Ovary (tissue), 10 donors: ENCODE measurements at places on chromosomes 1 and 21. TPM values are rescaled to one million over a fixed set of nuclear protein-coding genes. Genes with fewer than 3 reads are reported as not detected.
A peak's percentile ranks its signal among the peaks of the same experiment; 100 is the strongest.

DNA sequence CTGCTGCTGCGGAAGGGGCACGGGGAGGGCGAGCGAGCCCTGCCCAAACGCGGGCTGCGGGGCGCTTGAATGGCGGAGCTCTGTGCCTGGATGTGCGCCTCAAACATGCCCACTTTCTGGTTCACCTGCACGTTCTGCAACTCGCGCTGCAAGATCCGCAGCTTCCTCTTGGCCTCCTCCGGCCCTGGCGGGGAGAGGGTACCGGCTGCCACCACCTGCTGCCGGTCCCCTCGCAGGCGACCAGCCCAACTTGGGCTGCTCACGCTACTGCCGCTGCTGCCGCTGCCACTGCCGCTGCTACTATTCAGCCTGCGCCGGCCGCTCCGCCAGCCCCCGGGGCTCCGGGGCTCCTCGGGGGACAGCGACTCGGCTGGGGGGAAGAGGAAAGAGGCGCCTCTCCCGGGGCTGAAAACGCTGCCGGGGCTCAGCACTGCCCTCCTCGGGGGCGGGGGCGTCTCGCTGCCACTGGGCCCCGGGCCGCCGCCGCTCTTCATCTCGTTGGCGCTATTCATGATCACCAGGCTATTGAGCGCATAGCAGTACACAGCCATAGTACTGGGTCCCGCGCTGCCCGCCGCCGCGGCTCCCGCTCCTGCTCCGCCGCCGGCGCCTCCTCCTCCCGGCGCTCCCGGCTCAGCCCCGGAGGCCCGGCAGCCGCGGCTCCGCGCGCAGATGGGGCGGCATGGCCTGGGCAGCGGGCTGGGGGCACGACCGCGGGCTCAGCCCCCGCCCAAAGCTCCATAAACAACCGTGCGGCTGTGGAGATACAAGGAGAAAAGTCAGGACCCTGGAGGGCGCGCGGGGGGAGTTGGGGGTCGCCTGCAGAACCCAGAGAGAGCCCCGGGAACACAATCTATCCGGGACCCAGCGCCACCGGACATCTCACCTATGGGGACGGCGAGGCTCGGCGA lies 1.9 kb downstream of the ITPKB start:
- peaks cover 14% of the 10 kb centered on the region for H3K4me1 ChIP-seq
- H3K27me3 ChIP-seq = no peaks in the 10 kb centered on the region

DNA sequence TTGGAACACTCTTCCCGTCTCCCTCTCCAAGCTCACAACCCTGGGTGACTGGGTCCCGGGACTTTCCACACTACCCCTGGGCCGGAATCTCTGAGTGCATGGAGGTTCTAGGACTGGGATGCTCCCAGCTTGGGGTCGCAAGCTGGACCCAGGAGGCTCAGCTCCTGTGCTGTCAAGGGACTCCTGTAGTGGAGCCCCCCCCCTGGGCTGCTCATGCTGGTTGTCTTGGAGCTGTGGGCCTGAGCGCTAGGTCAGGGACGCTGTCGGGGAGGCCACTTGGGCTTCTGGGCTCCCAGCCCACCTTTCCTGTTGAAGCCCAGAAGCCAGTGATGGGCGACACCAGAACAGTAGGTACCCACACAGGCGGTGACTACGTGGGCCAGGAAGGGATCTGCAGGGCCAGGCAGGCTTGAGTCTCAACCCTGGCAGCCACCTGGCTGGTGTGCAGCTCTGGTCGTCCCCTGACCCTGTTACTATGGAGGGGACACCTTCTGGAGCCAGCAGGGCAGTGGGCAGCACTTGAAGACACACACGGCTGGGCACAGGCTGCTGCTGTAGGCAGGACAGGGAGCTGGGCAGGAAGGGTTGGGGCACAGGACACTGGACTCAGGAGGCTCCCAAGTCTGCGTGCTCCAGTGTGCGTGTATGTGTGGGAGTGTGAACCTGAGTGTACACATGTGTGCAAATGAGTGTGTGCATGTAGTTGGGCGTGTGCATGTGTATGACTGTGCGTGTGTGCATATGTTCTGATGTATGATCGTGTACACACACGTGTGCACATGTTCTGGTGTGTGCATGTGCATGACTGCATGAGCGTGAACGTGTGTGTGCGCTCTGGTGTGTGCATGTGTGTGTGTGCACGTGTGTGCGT lies 3.0 kb downstream of the MMEL1 start:
- H3K4me1 ChIP-seq = peaks cover 15% of the 10 kb centered on the region
- H3K4me3 ChIP-seq = no peak overlapping the region
- DNase-seq = no peak
- peaks cover 2% of the 10 kb centered on the region for H3K27me3 ChIP-seq

DNA sequence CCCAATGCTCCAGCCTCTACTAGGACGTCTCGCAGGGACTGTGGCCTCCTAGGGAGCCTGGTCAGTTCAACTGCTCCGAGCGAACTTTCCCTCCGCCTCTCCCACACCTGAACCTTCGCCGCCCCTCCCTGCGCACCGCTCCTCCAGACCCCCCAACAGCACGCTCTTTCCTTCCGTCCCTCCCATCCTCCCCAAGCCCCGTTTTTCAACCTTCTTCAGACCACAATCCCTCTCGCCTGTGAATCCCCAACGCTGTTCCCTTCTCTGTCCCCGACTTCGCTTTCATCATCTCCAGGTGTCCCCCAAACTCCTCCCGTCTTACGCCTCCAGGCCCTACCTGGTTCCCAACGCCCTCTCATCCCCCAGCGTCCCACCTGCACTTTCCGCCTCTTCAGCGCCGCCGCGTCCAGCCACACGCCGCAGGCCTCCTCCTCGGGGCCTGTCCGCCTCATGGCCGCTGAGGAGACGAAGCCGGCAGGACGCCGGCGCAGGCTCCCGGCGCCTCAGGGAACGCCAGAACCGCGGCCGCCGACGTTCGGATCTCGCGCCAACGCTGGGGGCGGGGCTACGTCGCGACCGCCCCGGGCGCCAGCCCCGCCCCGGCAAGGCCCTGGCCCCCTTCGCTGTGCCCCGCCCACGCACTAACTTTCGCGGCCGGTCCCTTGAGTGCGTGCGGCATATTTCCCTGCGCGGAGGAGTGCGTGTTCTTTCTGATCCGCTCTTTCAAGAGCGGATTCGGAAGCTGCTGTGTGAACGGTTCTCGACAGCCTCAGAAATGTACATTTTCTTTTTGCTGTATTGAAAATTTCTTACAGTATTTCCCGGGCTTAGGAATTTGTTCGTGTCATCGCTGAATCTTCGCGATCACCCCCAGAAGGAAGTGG lies at the start of gene AUNIP:
TSS of gene AUNIP (minus strand) at position 552 of the 884 bp plus-strand sequence. CDS start at position 452, 100 bp downstream.
- no peak within 1 kb of the TSS for H3K27ac ChIP-seq
- H3K4me3 ChIP-seq = peak within 1 kb of the TSS; percentile 49

GRCh38 chr1:21625390-21626190 lies 43.6 kb downstream of the RAP1GAP start:
- no peak overlapping the region for H3K27ac ChIP-seq
- H3K4me3 ChIP-seq = no peak overlapping the region
- no peak for DNase-seq
- peaks cover 5% of the 10 kb centered on the region for H3K4me1 ChIP-seq
- no peaks in the 10 kb centered on the region for H3K27me3 ChIP-seq

DNA sequence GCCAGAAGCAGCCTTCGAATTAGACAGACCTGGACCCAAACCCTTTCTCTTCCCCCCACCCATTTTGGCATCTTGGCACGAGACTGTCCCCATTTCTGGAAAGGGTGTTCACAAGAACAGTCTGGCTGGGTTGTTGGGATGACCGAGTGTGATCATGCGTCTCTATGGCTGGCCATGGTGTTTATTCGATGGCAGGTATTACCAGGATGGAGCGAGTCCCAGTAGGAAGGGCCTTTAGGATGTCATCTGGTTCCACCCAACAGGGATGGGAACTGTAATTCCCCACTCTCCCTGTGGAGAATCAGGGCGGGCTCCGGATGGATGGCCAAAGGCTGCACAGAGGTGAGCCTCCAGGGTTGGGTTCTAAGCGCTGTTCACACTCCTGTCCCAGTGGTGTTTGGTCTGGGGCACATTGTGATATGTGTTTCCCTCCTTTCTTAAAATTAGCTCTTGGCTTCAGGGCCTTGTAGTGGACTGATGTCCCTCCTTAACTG lies 33.4 kb upstream of the ATP5PO start:
- no peaks in the 10 kb centered on the region for H3K27me3 ChIP-seq
- peaks cover 12% of the 10 kb centered on the region for H3K4me1 ChIP-seq
- no peaks in the 10 kb centered on the region for H3K36me3 ChIP-seq
- H3K4me3 ChIP-seq = no peak overlapping the region
- H3K27ac ChIP-seq = no peak overlapping the region

Gene LRRC39
- 0.63 TPM for total RNA-seq

- H3K27me3 ChIP-seq = no peaks in the 10 kb centered on the region
- no peak overlapping the region for H3K4me3 ChIP-seq
- H3K27ac ChIP-seq = no peak overlapping the region
- DNase-seq = no peak
- H3K4me1 ChIP-seq = no peaks in the 10 kb centered on the region
- no peaks in the 10 kb centered on the region for H3K36me3 ChIP-seq
These were observed 149.5 kb downstream of the TTLL7 start for GRCh38 chr1:83849191-83850061.

- no peaks in the 10 kb centered on the region for H3K36me3 ChIP-seq
- no peaks in the 10 kb centered on the region for H3K27me3 ChIP-seq
- H3K4me1 ChIP-seq = peaks cover 2% of the 10 kb centered on the region
- H3K4me3 ChIP-seq = no peak overlapping the region
These were observed 253.3 kb upstream of the VAMP3 start for GRCh38 chr1:7517611-7518330.

DNA sequence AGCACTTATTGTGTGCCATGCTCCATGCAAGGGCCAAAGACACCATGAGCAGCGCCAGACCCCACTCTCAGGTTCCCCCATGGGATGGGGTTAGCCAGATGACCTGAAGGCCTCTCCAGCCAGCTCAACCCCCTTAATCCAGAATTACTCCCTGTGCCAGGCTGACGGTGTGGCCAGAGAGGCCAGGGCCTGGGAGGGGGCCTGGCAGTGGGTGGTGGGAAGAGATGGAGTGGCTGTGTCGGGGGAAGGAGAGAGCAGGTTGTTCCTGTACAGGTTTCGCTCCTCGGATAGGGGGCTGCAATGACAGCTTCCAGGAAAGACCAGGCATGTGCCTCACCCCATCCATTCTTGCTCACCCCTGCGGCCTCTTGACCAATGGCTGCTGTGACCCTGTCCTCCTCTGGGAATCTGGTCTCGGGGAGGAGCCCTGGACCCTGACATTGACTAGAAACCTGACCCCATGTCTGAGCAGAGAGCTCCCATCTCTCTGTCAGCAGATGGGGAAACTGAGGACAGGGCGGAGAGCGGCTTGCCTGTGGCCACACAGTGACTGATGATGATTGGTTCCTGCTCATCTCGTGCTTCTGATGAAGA lies 345.3 kb downstream of the MATN1 start:
- no peak overlapping the region for H3K27ac ChIP-seq
- peaks cover 13% of the 10 kb centered on the region for H3K4me1 ChIP-seq
- H3K4me3 ChIP-seq = no peak overlapping the region
- H3K27me3 ChIP-seq = no peaks in the 10 kb centered on the region
- no peaks in the 10 kb centered on the region for H3K36me3 ChIP-seq
- no peak for DNase-seq
